ENCODE measurements at places on chromosomes 5 and 9. TPM values are rescaled to one million over a fixed set of nuclear protein-coding genes. Genes with fewer than 3 reads are reported as not detected.

- no peak for DNase-seq
These were observed 484.7 kb downstream of the ELAVL2 start for GRCh38 chr9:23341346-23341745.

GRCh38 chr5:60274747-60275146 lies 381.2 kb upstream of the PDE4D start:
- no peak for DNase-seq

The TSSK1B gene
- total RNA-seq = not detected

GRCh38 chr9:89284076-89284475 lies 26.9 kb upstream of the CKS2 start:
- DNase-seq = no peak

The BARHL1 gene
- total RNA-seq = not detected

The ADAMTS19 gene
- not detected for total RNA-seq

GRCh38 chr5:95398989-95399388 lies 7.8 kb downstream of the FAM81B start:
- no peak for DNase-seq

DNA sequence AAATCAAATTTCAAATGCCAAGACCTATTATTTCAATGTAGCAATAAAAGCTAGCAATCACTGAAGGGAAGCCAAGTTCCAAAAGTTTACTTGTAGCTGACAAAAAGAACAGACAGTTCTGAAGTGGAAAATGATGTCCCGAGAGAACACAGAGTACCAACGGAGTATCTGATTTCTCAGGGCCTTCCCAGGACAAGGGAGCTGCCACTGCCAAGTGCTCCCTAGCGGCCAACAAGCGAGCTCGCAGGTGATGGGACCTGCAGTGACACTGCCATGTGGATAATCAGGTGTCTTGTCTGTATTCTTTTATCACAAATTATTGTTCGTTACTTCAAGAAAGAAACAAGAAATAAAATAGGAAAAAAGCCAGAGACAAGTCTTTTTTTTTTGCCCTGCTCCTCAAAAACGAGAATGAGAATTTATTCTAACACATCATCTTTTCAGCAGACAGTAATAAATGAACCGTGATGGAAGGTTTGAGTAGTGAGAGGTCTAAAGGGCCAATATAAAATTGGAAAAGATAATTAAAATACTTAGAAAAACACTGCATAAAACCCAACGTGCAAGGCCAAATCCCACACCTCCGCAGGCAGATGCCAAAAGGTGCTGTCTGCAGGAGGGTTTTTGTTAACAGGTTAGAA lies 159.4 kb downstream of the MYO10 start:
- no peak for DNase-seq

- no peak for DNase-seq
These were observed 916.3 kb upstream of the WWC1 start for GRCh38 chr5:167375125-167375524.

GRCh38 chr5:5551499-5551898 lies 129.0 kb downstream of the ICE1 start:
- no peak for DNase-seq

The CAVIN4 gene
- not detected for total RNA-seq

The PCDH1 gene
- total RNA-seq = not detected

The CCDC183 gene
- total RNA-seq = not detected

The FOXI1 gene
- not detected for total RNA-seq

GRCh38 chr9:1179366-1179765 lies 129.2 kb downstream of the DMRT2 start:
- no peak for DNase-seq

The HMMR gene
- 2.8 TPM for total RNA-seq

- DNase-seq = no peak
These were observed 12.2 kb downstream of the GPR150 start for GRCh38 chr5:95631991-95632675.

- no peak for DNase-seq
These were observed 38.9 kb downstream of the GABRB2 start for GRCh38 chr5:161507591-161507990.

DNA sequence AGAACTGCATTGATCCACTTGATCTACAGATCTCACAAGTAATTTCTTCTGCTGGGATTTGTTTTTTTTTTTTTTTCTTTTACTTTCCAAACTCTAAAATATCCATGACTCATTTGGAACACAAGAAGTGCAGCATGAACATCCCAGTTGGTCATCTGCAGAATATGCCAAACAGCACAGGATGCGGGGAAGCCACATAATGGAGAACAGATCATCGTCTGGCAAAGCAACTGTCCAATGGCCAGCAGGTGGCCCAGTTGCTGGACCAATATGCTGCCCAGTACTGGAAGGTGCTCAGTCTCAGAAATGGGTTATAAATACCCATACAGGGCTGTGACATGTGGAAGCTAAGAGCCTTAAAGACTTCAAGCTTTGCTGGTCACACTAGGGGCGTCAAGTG lies 221.3 kb upstream of the TAS2R1 start:
- no peak for DNase-seq

DNA sequence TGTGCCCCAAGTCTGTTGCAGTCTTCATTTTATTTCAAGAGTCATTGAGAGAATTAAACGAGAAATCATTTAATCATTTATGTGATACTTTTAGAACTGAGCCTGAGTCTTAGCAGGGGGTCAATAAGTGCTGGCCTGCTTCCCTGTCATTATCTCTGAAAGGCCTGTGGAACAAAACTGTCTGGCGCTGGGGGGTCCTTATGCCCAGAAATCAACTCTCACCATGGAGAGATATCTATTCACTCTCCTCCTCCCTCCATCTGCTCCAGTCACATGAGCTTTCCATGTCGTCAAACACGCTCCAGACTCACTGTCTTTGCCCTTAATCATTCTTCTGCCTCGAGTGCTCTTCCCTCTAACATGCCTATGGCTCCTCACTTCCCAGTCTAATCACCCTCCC lies 136.8 kb downstream of the ESM1 start:
- no peak for DNase-seq

The SH2D3C gene
- total RNA-seq = 51.8 TPM

DNA sequence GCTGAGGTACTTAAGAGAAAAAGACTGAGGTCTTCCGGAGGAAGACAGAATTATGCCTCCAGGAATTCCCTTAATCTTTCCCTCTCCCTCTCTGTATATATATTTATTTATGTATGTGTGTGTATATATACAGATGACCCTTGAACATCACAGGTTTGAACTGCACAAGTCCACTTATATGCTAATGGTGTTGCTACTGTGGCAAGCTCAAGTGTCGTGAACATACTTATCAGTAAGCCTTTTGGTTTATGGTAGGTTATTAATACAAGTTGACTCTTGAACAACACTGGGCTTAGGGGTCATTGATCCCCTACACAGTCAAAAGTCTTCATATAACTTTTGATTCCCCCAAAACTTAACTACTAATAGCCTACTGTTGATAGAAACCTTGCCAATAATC lies 106.8 kb downstream of the NUDT12 start:
- DNase-seq = no peak

DNA sequence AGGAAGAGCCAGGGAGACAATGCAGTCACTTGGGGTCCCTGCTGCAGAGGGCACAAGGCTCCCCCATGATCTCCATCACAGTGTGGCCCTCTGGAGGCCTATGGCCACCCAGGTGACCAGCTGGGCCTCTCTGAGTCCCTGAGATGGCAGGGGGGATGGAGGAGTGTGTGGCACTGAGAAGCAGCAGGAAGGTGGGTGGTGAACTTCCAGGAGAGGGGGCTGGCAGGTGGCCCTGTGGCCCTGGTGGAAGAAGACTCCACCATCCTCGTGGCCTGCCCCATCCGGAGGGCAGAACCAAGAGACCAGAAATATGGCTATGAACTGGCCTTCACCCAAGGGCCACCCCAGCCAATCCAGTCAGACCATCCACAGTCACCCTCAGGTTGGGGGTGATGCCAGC lies 31.7 kb upstream of the AFAP1L1 start:
- no peak for DNase-seq

DNA sequence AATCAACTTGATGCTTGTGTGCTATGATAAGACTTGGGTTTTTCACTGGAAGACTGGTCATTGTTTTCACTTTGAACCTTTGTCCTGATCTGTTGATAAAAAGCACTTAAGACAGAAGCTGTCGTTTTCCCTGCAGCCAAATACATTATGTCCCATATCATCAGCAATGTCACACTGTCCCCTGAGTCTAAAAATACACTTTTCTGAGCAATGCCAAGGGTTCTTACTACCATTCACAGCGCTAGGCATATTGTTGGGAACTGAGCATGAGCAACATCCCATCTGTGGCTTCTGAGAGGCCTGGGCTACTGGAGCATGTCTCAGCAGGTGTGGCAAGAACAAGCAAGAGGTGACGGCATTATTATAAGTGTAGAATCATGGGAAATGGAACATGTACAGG lies 81.8 kb downstream of the SEMA6A start:
- no peak for DNase-seq

- DNase-seq = no peak
These were observed 5.1 kb upstream of the TCOF1 start for GRCh38 chr5:150352244-150353031.

DNA sequence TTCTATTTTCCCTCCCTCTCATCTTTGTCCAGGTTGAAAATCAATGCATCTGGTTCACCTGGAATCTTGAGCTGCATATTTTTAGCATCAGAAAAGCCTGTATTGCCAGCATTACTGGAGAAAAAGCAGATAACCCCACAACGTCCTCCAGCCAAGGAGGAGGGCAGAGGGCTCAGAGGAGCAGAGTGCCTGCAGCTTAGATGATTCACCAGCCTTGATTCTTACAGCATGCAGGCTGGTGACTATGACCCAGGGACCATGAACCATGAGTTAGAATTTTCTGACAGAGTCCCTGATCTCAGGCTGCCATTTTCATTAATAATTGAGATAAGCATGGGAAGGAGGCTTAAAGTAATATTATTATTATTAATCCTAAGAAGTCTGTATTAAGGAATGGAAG lies 278.2 kb downstream of the BRINP1 start:
- DNase-seq = no peak

GRCh38 chr9:33924978-33925797 lies 108.2 kb downstream of the UBE2R2 start:
- DNase-seq = no peak

GRCh38 chr5:42645138-42645537 lies 111.5 kb upstream of the CCDC152 start:
- DNase-seq = no peak

DNA sequence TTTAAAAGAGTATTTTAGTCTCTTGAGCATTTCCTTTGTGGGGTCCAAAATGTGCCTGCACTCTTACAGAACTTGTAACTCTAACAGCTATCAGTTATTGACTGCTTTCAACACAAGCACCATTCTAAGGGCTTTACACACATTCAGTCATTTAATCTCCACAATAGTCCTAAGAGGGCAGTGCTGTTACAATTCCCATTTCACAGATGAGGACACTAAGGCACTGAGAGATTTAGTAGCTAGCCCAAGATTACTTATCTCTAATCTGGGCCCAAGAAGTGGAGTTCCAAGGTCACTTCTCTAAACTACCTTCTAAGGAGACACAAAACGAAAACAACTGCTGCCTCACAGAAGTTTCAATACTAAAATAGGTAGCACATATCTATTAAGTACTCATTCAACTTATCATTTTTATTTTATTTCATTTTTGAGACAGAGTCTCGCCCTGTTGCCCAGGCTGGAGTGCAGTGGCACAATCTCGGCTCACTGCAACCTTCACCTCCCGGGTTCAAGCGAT lies 275.2 kb downstream of the CWC27 start:
- DNase-seq = no peak

The PHYHD1 gene
- 1.0 TPM for total RNA-seq
